Activated CD4-positive, alpha-beta T cell treated with anti-CD3 and anti-CD28 coated beads, Interleukin-10, Interleukin-2, amounts not matched to agents 100 ng/mL and 50 ng/mL, durations not matched to agents 16 hours and 8 hours (primary cell): ENCODE measurements at places on chromosomes 2 and 18.

GRCh38 chr18:24609254-24609653 lies 148.8 kb downstream of the HRH4 start:
- no peak for DNase-seq

- DNase-seq: no peak
Measured at GRCh38 chr2:175769200-175769599, 232.9 kb downstream of the LNPK start.

- no peak for DNase-seq
Measured at GRCh38 chr2:47525167-47525566, 122.2 kb downstream of the MSH2 start.

GRCh38 chr2:10787176-10787968 lies 25.2 kb downstream of the PDIA6 start:
- peak; percentile 22 for DNase-seq

DNA sequence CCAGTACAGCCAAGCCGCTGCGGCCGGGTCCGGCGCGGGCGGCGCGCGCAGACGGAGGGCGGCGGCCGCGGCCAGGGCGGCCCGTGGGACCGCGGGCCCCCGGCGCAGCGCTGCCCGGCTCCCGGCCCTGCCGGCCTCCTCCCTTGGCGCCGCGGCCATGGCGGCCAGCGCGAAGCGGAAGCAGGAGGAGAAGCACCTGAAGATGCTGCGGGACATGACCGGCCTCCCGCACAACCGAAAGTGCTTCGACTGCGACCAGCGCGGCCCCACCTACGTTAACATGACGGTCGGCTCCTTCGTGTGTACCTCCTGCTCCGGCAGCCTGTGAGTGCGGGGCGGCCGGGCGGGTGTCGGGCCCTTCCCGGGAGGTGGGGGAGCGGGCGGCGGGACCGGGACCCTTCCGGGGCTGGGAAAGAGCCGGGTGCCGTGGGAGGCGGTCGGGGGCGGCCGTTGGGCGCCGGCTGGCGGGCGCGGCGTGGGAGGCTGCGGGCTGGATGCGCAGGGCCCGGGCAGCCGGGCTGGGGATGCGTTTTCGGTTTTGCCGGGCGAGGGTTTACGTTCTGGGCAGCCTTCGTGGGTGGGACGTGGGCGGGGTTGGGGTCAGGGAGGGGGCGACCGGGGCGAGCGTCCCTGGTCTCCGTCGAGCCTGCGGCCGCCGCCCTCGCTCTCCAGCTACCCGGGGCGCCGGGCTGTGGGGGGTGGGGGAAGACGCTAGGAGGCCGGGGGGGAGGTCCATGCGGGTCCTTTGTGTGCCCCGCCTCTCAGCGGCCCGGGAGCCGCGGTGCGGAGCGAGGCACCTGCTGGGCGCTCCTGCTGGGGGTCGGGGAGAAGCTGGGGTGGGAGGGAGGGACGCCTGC lies 537 bp downstream of the AGFG1 start:
- DNase-seq: peak; percentile 54
